ENCODE measurements at places on chromosomes 12 and 14.
A peak's percentile ranks its signal among the peaks of the same experiment; 100 is the strongest.

GRCh38 chr14:54712465-54713200, 145.7 kb downstream of the SAMD4A start:
- no peak for DNase-seq

GRCh38 chr12:85946375-85946774, 72.3 kb downstream of the NTS start:
- DNase-seq: no peak

GRCh38 chr12:88726806-88727720, 146.8 kb upstream of the KITLG start:
- no peak for DNase-seq

DNA sequence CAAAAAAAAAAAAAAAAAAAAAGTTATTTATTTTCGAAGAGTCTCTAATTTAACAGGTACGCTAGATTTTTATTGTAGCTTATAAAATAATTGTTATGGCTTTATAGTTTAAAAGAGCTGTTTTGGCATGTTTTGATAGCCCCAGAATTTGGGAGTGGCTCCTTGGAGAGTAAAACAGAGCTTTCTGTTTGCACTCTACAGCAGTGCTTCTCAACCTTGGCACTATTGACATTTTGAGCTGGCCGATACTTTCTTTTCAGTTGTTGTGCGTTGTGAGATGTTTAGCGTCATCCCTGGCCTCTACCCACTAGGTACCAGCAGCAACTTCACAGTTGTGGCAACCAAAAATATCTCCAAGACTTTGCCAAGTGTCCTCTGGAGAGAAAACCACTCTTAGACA, 30.6 kb downstream of the PLBD1 start:
- no peak for DNase-seq

DNA sequence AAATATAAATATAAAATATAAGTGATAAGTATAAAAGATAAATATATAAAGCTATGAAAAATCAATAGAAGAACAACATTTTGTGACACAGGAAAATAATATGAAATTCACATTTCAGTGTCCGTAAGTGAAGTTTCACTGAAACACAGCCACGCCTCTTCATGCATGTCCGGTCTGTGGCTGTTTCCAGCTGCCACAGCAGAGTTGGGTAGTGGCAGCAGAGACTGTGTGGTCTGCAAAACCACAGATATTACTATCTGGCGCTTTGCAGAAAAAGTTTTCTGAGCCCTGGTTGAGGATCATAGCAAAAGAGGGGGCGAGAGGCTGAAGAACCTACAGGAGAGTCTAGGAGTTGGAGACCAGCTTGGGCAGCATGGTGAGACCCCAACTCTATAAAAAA, 780 bp downstream of the SERPINA4 start:
- no peak for DNase-seq

DNA sequence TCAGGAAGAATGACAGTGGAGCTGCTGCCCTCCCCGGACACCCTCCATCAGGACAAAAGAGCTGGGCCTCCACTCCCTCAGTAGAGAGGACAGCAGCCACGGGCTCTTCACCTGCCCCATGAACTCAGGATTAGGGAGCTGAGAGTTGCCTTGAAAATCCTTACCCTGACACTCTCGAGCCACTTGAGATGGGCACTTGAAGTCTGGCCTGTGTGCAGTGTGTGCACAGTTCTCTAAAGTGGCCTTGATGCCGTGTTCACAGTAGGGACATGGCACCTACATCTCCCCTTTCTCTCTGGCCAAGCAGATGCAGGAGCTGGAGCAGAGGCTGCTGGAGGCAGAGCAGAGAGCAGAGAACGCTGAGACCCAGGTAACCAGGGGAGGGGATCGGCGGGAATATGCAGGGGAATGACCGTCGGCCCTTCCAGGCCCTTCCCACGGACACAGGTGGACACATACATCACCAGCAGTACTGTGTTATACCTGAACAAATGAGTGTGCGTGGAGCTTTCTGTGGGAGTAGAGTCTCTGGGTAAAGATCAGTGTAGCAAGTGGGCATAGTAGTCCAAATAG, 22.5 kb downstream of the PLEKHH1 start:
- DNase-seq: no peak

DNA sequence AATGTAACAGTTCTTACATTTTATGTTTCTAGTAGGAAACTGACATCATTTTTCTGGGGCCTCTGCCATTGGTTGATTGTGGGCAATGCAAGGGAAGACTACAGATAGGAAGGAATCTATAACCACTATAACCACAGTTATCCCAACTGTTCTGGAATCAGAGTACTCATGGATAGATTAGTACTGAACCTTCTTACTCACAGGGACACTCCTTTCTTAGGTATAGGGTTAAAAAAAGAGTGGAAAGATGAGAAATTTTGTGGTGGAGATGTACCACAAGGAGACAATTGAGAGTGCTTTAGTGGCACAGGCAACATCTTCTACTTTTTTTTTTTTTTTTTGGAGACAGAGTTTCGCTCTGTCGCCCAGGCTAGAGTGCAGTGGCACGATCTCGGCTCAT, 21.0 kb downstream of the TMEM116 start:
- no peak for DNase-seq

DNA sequence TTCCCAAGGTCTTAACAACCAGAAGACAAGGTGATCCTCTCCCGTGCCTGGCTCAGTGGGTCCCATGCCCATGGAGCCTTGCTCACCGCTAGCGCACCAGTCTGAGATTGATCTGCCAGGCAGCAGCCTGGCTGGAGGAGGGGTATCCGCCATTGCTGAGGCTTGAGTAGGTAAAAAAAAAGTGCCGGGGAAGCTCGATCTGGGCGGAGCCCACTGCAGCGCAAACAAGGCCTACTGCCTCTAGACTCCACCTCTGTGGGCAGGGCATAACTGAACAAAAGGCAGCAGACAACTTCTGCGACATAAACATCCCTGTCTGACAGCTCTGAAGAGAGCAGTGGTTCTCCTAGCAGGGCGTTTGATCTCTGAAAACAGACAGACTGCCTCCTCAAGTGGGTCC, 104.0 kb downstream of the C14orf39 start:
- DNase-seq: peak; percentile 51

DNA sequence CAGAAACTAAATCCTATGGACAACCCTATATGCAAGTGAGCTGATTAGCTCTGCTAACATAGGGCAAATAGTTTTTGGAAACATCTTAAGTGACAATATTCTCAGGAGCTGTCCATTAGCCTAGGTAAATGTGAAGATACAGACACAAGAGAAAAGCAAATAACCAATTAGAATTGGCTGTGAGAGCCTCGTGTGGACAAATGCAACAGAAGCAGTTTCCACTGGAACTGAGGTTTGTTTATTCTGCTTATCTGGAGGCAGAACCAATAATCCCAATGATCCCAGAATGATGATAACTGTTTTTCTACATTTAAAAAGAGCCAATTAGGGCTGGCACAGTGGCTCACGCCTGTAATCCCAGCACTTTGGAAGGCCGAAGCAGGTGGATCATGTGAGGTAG, 43.2 kb upstream of the YAF2 start:
- DNase-seq: no peak

DNA sequence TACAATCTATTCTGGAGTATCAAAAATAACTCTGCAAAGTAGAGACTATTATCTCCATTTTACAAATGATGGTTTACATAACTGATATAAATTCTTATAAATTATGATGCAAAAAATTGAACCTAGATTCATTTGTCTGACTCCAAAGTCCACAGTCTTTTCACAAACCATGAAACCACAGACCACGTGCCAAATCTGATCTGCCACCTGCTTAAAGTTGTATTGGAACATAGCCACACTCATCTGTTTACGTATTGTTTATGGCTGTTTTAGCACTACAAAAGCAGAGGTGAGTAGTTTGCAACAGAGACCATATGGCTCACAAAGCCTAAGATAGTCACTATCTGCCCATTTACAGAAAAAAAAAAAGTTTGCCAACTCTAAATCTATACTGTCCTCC, 105.3 kb downstream of the KCNH5 start:
- DNase-seq: peak; percentile 12

GRCh38 chr14:40414386-40414785, 982.2 kb upstream of the FBXO33 start:
- peak; percentile 75 for DNase-seq

GRCh38 chr14:91899213-91899612, 31.9 kb upstream of the TC2N start:
- DNase-seq: peak; percentile 13

DNA sequence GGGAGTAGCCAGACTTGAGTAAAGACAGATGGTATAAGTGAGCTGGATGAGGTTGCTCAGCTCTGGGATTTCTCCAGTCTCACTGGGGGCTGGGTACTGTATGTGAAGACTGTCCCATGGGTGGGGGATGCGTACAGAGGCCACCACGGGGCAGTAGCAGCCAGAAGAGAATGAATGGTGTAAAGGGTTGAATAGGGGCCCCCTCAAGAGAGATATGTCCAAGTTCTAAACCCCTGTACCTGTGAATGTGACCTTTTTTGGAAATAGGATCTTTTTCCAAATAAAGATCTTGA, 21.8 kb upstream of the BCDIN3D start:
- DNase-seq: peak; percentile 49

DNA sequence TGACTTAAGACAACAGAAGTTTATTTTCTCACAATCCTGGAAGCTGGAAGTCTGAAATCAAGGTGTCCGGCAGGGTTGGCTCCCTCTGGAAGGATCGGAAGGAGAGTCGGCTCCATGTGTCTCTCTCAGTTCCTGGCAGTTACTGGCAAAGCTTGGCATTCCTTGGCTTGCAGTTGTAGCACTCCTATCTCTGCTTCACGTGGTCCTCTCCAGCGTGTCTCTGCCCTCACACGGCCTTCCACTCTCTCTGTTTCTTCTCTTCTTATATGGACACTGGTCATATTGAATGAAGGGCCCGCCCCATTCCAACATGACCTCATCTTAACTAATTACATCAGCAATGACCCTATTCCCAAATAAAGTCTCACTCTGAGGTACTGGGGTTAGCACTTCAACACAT, 60.1 kb upstream of the TUNAR start:
- DNase-seq: no peak

DNA sequence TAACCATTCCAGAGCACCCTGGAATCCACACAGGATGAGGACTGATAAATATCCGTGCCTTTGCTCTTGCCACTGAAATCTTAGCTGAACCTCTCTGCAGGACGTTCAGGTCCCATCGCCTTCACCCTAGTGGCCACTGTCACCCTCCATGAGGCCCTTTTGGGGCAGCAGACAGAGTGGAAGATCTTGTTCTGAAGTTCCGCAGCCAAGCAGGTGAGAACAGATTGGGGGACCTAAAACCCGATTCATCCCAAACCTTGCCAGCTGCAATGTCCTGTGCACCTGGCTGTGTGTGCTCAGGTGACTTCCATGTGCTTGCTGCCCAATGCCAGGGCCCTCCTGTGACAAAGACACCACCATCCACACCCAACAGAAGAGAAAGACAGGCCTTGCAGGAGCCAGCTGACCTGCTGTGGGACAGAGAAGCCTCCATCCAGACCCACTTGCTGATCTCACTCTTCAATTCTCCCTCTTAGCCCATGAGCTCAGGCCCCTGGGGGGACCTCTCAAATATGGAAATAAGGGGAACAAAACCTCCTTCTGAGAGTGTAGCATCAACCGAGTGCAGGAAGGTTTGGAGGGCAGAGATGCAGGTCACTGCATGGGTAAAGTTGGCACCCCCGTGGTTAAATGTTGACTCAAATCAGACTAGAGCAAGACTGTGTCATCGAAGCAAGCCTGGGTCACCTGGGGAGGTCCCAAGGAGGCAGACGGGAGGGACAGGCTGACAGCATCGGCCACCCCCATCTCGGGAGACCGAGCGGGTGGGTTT, 308.7 kb upstream of the DIO3 start:
- no peak for DNase-seq

DNA sequence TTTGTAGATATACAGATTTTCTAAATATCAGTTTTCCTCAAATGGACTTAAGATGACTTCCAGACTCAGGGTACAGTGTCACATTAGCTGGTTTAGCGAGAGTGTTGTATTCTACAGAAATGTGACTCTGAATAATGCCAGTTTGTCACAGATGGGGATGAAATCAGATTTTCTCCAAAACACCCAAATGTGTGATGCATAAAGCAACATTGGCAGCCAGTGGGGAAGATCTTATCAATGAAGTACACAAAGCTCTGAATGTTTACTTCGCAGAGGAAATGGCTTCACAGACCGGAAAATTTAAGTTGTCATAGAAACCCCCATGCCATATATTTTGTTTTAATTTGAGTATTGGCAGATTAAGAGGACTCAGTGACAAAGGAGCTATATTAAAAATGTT, 29.9 kb downstream of the ANO4 start:
- DNase-seq: peak; percentile 10

- DNase-seq: peak; percentile 14
These were observed 53.5 kb upstream of the BEGAIN start for GRCh38 chr14:100640471-100641273.

- DNase-seq: no peak
These were observed 14.4 kb downstream of the AREL1 start for GRCh38 chr14:74698465-74698864.

GRCh38 chr12:28223858-28224257, 33.6 kb downstream of the CCDC91 start:
- DNase-seq: no peak

GRCh38 chr12:71636704-71637115, 26.9 kb downstream of the ZFC3H1 start:
- DNase-seq: peak; percentile 74

DNA sequence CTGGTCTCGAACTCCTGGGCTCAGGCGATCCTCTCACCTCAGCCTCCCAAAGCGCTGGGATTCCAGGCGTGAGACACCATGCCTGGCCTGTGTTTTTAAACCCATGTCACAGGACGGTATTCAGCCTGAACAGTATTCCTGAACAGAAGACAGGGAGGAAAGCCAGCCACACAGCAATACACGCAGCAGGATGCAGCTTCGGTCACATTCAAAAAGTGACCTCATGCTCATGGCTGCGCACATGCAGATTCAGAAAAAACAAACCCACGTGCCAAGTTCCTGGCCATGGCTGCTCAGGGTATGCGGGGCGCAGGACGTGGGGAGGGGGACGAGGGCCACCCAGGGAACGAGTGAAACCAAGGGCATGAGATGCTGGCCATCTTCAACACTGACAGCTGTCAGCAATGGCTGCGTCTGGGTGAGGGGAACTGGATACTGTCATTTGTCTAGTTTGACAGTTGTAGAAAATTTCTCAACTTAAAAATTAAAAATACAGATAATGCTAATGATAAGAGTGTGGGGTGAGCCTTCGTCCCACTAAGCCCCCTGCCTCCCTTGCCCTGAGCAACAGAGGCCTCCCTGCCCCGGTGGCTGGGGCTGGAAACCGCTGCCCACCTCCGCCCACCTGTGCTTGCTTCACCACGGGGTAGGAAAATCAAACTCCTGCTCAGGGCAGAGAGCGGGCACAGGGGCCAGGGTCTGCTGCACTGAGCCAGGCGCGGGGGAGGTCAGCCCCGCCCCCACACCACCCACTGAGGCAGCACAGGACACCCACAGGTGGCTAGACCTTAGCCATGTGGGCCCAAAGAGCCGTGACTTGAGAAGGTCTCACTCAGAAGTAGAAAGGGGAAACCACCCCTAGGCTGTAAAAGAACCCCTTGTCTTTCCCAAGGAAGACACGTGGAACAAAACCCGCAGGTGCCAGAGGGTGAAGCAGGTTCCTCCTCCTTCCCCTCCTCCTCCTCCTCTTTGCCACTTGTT, 84.2 kb downstream of the SCARB1 start:
- DNase-seq: no peak

- DNase-seq: peak; percentile 21
These were observed 442.6 kb downstream of the DPF3 start for GRCh38 chr14:72451054-72451972.
